ENCODE measurements at places on chromosomes 5 and 9.

- DNase-seq: no peak
These were observed 54.7 kb downstream of the VCAN start for GRCh38 chr5:83526289-83526688.

DNA sequence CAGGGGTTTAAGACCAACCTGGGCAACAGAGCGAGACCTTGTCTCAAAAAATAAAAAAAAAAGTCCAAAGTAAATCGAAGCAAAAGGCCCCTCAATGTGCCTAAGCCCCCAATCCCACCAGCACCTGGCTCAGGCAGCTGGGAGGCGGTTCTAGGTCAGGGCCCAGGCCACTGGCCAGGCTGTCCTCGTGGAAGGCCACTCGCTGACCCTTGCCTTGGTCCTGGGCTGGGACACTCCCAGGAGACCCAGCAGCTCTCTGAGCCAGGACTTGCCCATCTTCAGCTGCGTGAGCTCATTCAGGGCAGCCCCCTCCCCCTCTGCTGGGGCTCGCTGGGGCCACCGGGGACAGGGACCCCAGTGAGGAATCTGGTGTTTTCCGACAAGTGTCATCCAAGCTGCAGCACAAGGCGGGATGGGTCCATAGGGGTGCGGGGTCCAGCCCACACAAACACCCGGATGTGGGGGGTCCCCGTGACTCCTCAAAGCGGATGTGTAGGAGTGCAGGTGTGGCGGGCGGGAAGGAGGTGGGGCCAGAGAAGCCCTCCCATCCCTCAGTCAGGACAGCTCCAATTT is 4.0 kb downstream of the AGPAT2 start:
- DNase-seq: no peak

- DNase-seq: no peak
These were observed 10.6 kb upstream of the SH3RF2 start for GRCh38 chr5:145925803-145926202.

DNA sequence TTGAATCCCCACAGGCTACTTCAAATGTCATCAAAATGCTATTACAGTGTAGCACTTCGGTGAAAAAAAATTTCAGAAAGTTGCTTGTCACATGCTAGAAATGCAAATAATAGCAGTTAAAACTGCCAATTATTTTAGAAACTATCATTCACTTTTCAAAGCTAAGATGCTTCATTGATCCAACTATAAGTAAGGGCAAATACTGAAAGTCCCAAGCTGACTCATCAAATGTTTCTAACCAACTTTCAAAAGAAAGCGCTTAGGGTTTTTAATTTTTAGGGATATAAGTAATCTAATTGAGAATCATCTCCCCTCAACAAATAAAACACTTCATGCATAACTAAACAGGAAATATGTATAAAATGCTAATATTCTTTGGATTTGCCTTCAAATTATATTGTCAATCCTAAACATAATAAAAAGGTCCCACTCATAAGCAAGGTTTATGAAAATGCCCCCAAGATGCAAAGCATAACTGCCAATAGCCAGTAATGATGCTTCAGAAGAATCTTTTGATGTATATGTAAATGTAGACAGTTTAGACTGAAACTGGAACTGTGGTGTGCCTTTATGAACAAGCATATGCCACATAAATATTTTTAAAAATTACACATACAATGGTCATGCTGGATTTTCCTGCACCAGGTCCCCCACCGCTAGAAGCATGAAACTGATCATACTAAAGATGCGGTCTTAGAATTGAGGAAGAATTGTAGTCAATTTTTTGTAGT is 12.2 kb downstream of the ACTL7A start:
- no peak for DNase-seq

DNA sequence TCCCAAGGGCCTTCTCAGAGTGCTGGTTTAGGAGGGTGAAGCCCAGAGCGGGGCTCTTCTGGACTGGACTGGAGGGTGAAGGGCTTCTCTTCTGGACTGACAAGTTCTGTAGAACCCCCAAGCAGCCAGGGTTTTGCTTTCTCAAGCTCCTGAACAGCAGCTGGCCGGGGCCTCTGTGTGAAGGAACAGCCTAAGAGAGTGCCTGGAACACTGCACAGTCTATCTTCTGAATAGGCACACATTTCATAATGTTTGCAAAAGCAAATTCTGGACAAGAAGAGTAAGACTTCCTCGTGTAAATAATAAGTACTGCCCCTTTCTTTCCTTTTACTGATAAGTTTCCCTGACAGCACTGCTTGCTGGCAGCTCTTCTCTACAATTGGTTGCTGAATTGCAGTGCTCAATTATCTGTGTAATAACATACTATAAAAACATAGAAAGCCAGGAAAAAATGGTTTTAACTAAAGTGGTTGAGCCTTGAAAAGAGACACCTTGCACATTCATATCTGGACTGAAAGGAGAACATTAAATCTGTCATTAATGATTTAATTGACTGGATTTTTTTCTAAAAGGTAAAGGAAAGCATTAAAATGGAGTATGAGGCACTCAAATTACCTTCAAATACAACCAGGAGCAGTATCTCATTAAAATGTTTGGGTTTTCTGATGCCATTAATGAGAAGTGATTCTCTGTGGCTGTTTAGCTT is 20.5 kb downstream of the MAST4 start:
- no peak for DNase-seq

DNA sequence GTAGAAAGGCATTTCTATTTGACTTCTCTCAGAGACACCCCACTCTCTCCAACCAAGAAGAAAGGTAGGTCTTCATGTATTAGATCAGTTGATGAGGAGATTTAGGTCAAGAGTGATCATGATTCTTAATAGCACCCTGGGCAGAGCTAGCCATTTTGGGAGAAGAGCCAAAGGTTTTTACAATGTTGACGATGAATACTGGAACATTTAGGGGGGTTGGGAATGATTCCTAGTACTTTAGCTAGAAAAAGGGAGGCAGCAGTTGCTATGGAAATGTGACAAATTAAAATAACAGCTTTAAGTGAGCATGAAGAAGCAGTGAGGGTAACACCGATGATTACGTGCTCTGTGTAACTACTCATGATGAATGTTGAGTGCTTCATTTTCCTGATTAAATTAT is 9.5 kb upstream of the RPS23 start:
- no peak for DNase-seq

DNA sequence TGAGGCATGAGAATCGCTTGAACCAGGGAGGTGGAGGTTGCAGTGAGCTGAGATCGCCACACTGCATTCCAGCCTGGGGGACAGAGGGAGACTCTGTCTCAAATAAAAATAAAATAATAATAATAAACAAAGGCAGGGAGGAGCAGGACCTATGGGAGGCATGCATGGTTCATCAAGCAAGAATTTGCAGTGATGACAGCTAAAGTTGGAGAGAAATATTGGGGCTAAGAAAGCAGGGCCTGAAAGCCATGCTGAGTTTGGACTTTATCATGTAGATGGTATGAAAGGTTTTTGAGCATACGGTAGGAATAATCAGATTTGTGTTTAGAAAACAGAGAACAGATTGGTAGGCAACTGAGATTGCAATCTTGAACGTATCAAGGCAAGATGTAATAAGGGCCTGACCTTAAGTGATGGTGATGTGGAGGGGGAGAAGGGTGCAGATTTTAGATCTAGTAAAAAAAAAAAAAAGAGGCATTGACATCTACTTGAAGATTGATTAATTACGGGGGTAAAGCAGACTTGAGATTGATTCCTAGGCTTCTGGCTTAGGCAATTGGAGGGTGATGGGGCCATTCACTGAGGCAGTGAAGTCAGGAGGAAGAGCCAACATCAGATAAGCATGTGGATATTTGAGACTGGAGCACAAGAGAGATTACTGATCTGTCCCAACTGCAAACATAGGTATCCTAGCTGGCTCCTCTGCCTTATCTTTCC is 50.7 kb downstream of the CFAP95 start:
- DNase-seq: no peak

DNA sequence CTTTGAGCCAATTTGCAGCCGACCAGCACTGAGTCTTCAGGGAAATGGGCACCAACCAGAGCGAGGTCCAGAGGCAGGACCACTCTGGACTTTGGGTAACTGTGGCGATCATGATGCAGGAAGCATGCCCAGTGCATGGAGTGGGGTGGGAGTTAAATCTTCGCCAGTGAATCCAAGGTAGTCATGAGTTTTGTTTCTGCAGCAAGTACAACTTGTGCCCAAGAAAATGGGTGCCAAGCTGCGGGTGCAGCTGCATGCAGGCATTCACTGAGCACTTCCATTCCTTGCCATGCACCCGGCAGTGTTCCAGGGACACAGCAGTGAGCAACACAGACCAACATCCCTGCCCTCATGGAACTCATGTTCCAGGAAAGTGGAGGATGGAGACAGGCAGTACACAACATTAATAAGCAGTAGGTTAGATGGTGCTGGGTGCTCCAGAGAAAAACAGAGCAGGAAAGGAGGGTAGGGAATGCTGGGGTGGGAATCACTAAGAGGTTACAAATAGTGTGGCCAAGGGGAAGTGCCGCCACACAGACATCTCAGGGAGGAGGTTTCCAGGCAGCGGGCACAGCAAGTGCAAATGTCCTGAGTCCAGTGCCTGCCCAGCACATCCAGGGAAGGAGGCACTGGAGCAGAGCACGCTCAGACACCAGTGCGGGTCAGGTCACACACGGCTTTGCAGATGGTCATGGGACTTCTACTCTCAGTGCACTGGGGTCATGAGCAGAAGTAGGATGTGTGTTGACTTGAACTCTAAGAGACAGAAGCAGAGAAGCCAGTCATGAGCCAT is 48.2 kb upstream of the LMX1B start:
- DNase-seq: peak; percentile 52

DNA sequence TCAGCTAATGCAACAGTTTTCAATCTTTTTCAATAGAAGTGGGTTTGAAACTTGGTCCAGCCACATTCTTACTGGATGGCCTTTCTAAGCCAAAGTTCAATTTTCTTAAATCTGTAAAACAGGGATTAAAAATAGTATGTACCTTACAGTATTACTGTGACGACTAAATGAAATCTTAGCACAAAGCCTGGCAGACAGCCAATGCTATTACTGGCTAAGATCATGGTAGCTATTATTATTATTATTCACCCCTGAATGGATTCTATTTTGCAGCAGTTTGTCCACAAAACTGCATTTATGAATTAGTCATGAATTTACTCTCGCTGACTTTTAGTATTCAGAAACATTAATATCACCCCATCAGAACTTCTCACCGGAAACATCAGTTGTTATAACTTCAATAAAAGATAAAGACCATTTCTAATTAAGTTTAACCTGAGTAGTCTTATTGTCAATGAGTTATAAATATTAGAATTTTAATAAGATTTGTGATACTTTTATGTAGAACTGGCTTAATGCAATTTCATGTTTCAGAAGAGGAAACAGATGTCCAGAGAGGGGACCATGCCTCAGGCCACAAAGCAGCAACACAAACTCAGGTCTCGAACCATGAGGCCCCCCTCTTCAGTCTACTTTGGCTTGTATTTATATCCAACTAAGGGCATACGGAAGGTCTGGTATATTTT is 468.2 kb downstream of the ARHGEF28 start:
- no peak for DNase-seq

- DNase-seq: no peak
These were observed 37.2 kb downstream of the GPBP1 start for GRCh38 chr5:57211039-57211438.

DNA sequence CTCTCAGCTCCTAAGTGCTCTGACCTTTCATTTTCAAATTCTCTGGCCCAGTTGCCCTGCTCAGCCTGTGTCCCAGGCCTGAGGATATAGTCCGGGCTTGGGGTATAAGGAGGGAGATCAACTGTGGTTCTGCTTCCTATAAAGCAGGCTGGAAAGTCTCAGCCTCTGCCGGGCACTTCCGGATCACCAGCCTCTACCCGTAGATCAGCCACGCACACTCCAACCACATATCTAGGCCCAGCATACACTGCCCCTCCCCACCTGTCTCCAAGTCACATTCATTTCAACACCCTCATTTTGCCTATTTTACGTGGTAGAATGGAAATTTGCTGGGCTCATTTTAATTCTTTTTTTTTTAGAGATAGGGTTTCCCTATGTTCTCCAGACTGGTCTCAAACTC is 3.1 kb downstream of the ZER1 start:
- no peak for DNase-seq

GRCh38 chr5:3155046-3155445 is 403.6 kb upstream of the IRX2 start:
- no peak for DNase-seq

DNA sequence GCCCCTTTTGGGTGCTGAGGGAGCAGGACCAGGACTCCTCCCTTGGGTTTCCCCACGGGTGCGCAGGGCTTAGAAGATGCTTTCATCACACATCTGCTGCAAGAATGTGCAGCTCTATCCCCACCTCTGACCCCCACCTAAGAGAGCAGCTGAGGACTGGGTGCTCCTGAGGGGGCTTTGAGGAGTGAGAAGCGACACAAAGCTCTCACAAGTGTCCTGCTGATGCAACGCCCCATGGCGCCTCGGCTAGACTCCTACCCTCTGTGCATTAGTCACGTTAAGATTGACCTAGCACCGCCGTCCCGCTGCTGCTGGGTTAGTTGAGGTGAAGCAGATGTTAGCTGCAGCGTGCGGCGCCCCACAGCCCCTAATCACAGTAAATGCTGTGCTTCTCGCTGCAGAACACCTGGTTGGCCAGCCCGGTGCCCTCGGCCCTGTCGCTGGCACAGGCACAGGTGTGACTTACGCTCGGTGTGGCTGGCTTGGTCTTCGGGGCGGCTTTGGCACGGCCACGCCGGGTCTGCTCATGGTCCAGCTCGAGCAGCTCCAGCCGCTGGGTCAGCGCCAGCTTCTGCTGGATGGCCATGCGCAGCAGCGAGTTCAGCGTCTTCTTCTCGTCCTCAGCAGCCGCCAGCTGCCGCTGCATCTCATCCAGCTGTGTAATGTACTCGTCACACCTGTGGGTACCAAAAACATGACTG is 45.0 kb upstream of the IPPK start:
- DNase-seq: peak; percentile 76

- DNase-seq: no peak
These were observed 84.4 kb downstream of the CNTLN start for GRCh38 chr9:17219261-17219660.

DNA sequence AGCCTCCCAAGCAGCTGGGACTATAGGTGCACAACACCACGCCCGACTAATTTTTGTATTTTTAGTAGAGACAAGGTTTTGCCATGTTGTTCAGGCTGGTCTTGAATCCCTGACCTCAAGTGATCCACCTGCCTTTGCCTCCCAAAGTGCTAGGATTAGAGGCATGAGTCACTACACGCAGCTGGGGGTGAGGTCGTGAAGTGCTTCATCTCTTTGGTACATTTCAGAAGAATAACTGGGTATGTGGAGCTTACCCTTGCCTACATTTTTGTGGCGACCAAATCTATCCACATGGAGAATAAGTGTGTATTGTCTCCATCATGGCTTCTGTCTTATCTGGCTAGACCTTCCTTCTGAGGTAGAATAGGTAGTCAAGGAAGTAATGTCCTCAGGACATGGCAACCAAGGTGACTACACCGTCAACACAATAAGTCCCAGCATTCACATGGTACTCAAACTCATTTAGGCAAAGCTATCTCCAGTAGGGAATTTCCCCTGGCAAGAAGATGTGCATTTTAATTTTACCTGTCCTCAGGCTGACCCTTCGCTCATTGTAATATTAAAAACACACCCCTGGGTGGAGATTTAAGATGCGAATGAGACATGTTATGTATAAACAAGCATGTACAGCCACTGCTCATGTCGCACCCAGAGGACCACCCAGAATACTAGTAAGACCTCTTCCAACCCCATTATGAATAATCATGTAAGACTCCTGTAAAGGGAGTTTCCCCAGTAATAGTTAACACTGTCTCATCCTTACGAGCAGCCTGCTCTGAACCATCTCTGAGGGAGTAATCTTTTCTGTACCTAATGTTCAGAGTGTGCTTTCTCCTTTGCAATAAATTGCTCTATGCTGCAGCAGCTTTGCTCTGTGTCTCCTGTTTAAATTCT is 1173.2 kb downstream of the TAF11L14 start:
- DNase-seq: no peak
